ENCODE measurements at places on chromosomes 11 and 22.
A peak's percentile ranks its signal among the peaks of the same experiment; 100 is the strongest.

- DNase-seq, result no peak
Measured at GRCh38 chr11:28735511-28735910, 627.3 kb downstream of the METTL15 start.

DNA sequence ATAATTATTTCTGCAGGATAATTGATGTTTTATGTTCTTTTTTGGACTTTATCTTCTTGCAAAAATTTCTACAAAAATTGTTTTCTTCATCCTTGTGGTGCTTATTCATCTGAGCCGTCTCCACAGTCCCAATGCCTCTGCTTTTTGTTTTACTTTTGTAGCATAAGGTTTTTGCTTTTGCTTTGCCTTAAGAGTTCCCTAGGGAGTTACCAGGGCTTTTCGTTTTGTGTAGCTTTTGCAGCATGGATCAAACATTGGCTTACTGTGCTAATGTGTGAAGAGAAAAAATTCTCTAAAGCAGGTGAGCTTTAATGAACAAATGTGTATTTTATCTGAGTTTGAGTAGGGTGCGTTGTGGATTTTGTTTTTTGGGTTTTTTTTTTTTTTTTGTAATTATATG is 11.8 kb downstream of the XBP1 start:
- DNase-seq, result no peak

DNA sequence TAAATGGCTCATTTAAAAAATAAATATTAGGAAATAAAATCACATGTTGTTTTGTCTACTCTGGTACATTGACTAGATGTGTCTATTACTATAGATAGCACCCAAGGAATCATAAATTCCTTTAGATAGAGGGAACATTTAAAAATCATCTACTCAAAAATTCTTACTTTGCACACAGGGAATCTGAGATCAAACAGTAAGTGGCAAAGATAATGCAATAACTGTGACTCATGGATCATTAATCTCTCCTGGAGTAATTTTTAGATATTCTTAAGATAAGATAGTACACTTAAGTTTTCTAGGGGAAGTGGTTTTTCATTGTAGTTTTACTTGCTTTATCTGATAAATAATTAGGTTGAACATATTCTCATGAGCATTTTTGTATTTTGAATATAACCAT is 468.9 kb downstream of the LUZP2 start:
- no peak for DNase-seq

DNA sequence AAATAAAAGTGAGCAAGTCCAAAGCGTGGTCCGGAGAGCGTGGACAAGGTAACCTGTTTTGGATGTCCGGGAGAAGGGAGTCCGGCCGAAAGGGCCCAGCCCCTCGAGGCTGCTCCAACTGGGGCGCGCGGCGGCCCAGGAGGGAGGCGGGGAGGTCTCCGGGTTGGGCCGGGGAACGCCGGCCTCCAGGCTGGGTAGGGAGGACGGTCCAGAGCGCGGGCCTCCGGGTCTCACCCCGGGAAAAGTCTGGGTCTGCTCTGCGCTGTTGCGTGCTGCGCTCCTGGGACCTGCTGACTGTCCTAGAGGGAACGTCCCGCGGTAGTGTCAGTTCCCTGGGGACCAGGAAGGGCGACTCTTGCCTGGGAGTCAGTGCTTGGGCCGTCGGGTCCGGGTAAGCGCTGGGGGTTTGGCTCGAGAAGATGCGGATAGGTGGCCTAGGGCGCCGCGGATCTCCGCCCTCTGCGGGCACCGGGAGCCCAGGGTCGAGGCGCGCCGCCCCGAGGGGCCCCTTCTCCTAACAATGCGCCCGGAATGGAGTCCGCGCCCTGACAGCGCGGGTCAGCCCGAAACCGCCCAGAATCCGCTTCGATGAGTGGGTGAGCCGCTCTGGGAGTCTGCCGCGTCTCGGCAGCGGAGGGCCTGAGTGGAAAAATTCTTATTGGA is 988 bp upstream of the FLI1 start:
- DNase-seq, result no peak

GRCh38 chr11:12329169-12329568 is 48.2 kb upstream of the PARVA start:
- DNase-seq, result no peak

DNA sequence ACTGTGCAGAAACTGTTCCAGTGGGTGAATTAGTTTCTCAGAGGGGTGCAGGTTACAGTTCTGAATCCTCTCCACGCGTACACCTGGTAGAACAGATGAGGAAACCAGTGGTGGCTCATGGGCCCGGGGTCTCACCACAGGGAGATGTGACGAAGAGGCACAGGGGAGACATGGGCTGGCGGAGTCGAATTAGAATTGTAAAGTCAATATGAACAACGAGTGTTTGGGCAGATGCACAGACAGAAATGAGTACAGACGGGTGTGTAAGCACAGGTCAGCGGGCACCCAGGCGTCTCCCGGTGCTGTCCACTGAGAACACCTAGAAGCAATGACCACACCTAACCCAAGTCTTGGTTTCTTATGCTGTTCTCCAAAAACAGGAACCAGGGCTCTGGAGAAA is 41.8 kb downstream of the GNB1L start:
- DNase-seq, result no peak

DNA sequence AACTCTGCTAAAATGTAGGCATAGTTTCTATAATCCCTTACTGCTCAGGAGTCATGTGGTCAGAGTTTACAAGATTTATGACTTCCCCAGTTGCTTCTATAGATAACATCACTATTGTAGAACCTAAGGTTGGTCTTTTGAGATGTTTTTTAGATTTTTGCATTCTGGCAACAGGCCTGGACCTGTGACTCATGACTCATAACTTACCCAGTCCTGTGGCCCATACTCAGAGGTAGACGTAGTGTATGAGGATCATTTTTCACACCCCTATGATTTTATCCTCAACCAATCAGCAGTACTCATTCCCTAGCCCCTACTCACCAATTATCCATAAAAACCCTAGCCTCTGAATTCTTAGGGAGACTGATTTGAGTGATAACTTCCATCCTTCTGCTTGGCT is 384.4 kb upstream of the DDI1 start:
- no peak for DNase-seq

- DNase-seq, result peak; percentile 73
Measured at GRCh38 chr11:61828629-61829407, 718 bp downstream of the FADS2 start.
